ENCODE measurements at places on chromosomes 3 and 15.

DNA sequence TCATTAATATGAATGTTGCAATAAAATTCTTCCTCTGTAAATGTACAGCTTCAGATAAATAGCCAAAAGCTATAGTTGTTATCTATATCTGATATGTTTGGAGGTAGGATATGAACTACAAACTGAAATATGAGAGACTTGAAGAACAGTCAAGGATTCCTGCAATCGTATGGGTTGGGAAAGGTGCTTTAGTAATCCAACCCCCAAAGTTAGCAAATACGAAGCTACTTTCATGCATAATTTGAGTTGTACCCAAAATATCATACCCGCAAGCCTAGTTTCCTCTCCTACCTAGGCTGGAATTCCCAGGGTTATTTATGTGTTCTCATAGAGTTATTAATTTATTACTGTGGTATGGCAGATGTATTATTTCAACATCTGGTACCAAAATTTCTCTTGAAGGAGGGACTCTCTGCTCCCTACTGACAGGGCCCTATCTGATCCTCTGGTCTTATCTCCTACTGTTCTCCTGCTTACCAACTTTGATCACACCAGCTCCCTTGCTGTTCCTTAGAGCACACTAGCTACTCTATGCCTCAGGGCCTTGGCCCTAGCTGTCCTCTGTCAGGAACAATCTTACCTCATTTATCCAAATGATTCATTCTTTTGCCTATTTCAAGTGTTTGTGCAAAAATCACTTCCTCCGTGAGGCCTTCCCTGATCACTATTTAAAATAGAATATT is 140.4 kb upstream of the CCDC54 start:
- no peak for DNase-seq

GRCh38 chr3:26061947-26062346 is 272.1 kb downstream of the OXSM start:
- DNase-seq = no peak

DNA sequence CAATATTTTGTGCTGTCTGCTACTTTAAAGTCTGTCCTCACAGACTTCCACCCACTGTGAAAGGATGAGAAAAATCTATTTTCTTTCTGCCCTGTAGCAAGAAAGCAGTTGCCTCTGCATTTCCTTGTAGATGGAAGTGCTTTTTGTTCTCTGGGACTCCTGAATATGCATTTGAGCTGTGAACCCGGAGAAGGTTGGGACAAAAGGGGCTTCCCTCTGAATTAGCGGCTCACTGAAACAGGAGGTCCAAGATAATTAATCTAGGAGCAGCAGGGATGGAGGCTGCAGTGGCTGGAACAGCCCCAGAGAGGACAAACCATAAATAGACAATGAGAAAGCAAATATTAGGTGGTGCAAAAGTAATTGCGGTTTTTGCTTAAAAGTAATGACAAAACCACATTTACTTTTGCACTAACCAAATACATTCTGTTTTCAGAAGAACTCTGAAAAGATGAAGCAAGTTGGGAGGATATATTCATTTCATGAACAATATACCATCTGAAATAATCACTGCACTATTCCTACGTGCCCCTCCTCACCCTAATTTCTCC is 143.4 kb upstream of the KBTBD8 start:
- no peak for DNase-seq

GRCh38 chr3:3551981-3552380 is 247.2 kb upstream of the LRRN1 start:
- DNase-seq = no peak

- DNase-seq = no peak
Observed at GRCh38 chr15:29631076-29632070, 190.9 kb downstream of the TJP1 start.

- DNase-seq = no peak
Observed at GRCh38 chr3:101878589-101878988, 29.3 kb downstream of the NFKBIZ start.

DNA sequence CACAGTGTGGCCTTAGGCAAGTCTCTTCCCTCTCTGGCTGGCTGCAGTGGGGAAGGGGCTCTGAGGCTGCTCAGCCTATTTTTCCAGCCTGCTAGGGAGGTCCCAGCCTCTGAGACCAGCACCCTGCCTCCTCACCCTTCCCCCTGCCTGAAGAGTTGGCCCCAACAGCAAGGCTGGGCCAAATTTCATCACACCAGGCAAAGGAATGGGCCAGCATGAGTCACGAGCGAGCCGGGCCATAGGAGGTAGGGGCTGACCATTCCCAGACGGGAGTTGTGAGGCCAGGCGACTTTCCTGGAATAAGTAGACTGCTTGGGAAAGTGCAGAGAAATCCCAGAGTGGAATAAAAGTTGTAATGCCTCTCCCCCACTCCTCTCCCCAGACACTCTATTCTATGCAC is 5.7 kb upstream of the FBLN2 start:
- DNase-seq = no peak

GRCh38 chr15:23403550-23403949 is 43.5 kb downstream of the GOLGA6L2 start:
- DNase-seq = no peak

DNA sequence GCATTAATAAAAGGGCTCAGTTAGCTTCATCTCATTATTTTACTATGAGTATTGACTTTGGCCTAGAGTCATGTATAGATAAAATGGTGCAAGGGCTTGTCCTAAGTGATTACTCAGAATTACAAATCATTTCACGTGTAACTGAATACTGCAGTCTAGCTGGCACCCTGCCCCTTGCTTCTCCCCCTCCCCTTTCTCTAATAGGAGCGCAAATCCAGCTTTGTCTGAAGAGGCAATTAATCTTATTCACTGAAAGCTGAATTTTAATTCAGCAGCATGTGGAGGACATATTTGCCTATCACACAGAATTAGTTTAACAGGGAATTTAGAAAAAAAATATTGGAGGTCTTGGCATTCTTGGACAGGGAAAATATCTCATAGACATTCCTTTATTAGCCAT is 412.1 kb upstream of the DPH6 start:
- no peak for DNase-seq
